ENCODE measurements at places on chromosomes 6 and 20. TPM values are rescaled to one million over a fixed set of nuclear protein-coding genes. Genes with fewer than 3 reads are reported as not detected.
A peak's percentile ranks its signal among the peaks of the same experiment; 100 is the strongest.

WFDC5 gene
- total RNA-seq: not detected

TSBP1 gene
- total RNA-seq: not detected

TINAG gene
- total RNA-seq: 25.1 TPM

SLC16A10 gene
- total RNA-seq: 7.3 TPM

ETV7 gene
- 2.9 TPM for total RNA-seq

- DNase-seq: no peak
Observed at GRCh38 chr6:109877028-109878004, 100.8 kb upstream of the GPR6 start.

DNA sequence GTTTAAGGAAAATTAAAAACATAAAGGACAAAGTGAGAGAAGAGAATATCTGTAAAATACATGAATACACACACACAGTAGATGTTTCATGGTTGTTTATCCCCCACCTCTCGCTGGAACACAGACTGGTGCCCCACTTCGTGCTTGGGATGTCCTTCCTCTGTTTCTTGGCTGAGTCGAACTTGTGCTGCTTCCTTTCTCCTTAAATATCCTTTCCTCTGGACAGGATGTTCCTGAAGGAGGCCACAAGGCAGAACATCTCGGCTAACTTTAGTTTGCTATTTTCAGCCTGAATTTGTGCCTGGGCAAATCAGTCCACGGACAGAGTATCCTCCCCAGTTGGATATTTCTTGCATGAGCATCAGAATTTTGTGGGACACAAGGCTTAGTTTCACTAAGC lies 54.7 kb upstream of the ZMYND8 start:
- DNase-seq: no peak

- peak; percentile 32 for DNase-seq
Observed at GRCh38 chr6:132400883-132401617, at the start of gene MOXD1. Gene MOXD1 (minus strand): TSS chr6:132401475. CDS start chr6:132401426, 49 bp downstream.

DNA sequence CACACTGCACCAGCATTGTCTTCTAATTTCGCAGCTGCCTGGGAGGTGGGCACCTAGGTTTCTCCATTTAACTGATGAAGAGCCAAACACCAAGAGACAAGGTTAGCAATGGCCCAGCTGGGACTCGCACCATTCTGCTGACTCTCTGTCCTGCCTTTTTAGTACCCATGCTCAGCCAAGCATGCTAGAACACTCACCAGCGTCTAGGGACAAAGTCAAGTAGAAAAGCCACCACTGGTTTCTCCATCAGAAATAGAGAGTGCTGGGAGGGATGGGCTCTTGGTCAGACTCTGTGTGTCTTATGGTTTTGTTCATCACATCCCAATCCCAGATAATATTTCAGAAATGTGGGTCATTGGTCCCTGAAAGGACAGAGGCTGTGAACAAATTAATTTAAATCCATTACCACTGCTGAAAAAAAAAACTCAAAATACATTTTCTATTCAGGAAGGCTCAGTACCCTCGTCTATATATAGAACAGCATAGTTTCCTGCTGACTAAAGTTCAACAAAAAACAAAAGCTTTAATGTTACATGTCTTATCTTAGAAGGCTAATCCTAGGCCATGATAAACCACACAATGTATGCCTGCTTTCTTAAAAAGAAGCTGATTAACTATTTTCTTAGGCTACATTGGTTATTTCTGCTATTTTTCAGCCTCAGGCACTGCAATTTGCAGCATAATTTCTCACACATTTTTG lies 111.0 kb downstream of the TBC1D7 start:
- no peak for DNase-seq

GRCh38 chr6:124470803-124471202 lies 491.4 kb upstream of the RNF217 start:
- DNase-seq: no peak

DNA sequence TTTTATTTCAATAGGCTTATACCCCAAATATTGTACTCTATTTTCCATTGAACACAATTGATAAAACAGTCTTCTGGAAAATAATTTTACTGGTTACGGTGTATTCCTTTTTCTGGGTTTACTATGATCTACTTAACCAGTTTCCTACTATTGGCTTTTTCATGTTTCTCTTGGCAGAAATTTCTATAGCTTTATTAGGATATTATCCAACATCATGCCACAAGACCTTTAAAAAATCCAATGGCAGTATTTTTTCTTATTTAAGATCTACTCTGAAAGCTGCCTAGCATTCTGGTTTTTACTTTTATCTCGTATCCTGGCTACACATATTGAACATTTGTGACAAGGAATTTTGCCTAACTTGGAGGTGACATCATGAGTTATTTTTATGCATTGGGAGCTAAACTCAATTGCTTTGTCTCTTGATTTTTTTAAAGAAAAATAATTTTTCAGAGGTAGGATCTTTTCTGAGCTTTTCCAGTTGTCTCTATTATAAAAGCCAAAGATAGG lies 45.5 kb downstream of the SLC9A8 start:
- no peak for DNase-seq

DNA sequence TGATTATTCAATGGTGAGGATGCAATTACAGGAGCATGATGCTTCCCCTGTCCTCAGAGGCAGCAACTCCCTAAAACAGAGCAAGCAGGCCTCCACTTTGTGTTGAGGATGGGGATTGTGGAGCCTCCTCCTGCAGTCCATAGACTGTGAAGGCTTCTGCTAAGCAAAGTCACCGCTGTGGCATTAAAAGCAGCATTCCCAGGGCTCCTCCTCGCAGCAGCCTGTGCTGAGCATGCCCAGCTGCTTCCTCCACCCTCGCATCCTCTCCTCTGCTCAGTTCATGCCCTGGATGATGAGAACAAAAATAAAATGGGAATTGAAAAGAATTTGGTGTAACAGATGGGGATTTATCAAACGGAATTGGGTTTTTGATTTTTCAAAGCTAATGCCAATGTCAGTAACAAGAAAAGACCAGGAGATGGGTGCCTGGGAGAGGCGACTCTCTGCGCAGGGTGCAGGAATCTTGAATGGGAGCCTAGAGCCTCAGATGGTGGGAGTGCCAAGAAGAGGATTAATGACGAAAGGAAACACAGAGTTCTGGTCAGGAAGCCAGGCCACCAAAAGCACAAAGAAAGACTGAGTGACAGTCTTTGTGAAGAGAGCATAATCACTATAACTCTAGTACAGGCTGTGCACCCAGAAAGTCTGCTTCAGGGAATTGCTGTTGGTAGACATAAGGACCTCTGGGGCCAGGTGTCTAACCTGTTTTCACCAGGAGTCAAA lies 347.6 kb downstream of the TPBG start:
- no peak for DNase-seq

DNA sequence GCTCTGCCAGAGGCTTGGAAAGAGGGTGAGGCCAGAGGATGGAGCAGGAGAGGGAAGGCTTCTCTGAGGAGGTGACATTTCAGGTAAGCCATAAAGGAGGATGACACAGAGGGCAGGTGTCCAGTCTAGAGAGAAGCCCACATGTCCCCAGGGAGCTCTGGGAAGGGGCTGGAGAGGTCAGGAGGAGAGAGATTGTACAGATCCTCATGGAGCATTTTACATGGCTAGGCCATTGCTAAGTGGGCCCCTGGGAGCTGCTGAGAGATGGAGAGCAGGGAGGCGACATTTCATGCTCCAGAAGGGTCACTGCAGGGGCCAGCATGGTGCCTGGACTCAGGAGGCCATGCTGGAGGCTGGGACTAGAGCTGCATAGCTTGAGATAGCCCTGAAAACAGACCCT lies 124.5 kb downstream of the TOX2 start:
- DNase-seq: no peak
